ENCODE measurements at places on chromosomes 2 and 18.

GRCh38 chr2:56705713-56706112 is 521.9 kb downstream of the CCDC85A start:
- no peak for DNase-seq

GRCh38 chr18:61572871-61573270 is 239.6 kb downstream of the CDH20 start:
- DNase-seq: no peak

- peak; percentile 88 for DNase-seq
Observed at GRCh38 chr18:9913526-9914333, at the start of gene VAPA. TSS of gene VAPA (plus strand) at chr18:9914016. CDS start at chr18:9914257, 241 bp downstream.

GRCh38 chr2:163715199-163715598 is 20.6 kb downstream of the FIGN start:
- no peak for DNase-seq

- DNase-seq: no peak
Observed at GRCh38 chr2:47037678-47038077, 117.4 kb downstream of the STPG4 start.

DNA sequence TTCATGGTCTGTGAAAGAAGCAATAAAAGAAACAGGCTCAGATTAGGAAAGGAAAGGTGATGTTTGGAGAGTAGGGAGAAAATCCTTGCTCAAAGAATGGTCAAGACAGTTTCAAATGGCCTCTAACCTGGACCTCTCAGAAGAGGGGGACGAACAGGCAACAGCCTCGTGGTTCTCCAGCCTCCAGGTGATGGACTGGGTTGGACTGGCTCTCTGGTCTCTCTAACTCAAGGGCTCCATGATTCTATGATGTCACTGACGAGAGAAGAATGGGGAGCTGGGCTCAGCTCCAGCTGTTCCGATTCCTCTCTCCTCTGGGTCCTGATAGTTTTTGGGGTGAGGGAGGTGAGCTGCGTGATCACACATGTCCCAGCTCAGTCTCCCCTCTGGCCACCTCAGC is at the start of gene C2orf74:
TSS of gene C2orf74 (plus strand) at position 301 of the 400 bp plus-strand sequence. CDS start 327 bp downstream, outside the sequence.
- DNase-seq: no peak

- no peak for DNase-seq
Observed at GRCh38 chr2:4604767-4605166, 901.4 kb downstream of the DCDC2C start.

DNA sequence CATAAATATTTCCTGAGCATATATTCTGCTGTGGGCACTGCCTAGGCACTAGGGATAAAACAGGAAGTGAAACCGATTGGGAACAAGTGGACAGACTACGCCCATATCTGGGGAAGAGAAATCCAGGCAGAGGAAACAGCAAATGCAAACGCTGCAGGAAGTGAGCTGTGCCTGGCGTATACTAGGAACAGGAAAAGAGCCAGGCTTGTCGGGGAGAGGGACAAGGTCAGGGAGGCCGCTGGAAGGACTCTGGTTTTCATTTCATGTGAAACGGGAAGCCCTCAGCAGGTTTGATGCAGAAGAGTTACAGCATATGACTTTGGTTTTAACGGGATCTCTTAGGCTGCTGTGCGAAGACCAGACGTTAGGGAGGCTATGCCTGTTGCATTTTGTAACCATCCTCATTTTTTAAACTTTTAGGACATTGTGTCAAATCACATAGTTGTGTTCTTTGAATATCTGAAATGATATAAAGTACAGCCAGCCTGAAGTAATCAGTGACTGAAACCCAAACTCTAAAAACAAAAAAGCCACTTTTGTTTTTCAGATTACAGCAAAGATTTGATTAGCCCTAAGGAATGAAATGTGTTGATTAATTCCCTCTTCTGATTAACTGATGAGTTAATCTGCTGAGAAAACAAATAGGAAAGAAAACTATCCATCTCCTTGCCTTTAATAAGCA is 110.2 kb upstream of the PIEZO2 start:
- no peak for DNase-seq

DNA sequence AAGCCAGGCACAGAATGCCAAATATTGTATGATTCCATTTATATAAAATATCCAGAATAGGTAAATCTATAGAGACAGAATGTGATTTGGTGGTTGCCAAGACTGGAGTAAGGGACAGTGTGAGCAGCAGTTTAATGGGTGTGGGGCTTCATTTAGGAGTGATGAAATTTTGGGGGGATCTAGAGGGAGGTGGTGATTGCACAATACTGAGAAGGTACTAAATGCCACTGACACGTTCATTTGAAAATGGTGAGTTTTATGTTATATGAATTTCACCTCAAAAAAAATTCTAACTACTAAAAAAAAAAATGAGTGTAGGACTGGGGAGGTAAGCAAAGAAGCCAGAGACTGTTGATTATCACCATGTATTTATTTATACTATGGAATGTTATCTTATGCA is 974.5 kb upstream of the ZEB2 start:
- no peak for DNase-seq

DNA sequence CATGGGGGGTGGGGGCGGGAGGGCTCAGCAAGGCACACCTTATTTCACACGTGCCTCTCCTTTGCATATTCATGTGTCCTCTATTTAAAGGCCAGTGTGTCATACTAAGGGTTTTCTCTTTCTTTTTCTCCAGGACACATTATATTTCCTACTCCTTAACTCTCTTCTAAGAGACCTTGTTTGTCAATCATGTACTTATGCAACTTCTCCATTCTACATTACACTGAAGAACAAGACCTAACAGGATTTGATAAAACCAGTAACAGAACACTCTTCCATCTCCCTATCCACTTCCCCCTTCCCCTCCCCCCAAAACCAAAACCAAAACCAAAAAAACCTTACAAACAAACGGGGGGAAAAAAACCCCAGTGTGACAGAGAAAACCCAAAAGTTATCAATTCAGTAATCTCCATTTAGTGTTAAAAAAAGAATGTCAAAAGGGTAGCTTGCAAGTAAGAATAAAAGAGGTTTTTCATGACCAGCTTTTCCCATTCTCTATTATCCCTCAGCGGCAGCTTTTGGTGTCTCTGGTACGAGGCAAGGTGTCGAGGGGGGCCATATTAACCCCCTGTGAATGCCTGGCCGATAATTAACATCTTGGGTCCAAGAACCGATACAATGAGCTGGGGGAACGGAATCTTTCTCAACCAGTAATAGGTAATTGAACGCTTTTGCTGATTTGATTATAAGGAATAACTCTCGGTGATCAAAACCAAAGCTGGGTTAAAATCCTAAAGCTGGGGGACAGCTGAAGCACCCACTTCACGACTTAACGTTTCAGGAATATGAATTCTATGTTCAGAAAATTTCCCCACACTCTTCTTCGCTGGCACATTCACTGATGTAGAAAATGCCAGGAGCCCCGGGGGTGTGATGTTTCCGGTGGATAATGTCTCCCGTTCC is 191.0 kb upstream of the TCF4 start:
- no peak for DNase-seq

DNA sequence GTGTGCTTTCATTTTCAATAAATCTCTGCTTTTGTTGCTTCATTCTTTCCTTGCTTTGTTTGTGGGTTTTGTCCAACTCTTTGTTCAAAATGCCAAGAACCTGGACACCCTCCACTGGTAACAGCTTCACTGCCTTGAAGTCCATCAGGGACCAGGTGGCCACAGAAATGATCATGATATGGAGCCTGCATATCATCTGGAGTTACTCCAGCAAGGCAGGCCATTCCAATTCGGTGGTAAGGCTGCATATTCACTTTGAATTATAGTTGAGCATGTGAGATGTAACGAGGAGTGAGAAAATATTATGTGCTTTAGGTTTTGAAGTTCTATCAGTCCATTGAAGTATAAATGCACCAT is 26.3 kb upstream of the SPATA3 start:
- DNase-seq: no peak

DNA sequence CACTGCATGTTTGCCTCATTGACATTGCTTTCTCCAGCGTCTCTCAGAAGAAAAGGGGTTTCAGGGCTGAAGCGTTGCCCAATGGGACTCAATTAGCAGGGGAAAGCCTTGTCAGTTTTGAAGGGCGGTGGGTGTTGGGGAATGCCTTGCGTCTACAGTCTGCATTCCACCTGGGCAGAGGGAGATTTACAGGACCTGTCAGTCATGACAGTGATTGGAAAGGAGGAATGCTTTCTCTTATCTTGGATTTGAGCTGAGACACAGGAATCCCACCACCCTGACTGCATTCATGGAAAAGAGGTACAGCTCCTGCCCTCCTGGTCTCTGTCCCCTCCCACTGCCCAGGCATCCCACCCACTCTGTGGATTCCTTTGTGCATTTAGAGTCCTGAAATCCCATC is 123.9 kb downstream of the ACKR3 start:
- no peak for DNase-seq

DNA sequence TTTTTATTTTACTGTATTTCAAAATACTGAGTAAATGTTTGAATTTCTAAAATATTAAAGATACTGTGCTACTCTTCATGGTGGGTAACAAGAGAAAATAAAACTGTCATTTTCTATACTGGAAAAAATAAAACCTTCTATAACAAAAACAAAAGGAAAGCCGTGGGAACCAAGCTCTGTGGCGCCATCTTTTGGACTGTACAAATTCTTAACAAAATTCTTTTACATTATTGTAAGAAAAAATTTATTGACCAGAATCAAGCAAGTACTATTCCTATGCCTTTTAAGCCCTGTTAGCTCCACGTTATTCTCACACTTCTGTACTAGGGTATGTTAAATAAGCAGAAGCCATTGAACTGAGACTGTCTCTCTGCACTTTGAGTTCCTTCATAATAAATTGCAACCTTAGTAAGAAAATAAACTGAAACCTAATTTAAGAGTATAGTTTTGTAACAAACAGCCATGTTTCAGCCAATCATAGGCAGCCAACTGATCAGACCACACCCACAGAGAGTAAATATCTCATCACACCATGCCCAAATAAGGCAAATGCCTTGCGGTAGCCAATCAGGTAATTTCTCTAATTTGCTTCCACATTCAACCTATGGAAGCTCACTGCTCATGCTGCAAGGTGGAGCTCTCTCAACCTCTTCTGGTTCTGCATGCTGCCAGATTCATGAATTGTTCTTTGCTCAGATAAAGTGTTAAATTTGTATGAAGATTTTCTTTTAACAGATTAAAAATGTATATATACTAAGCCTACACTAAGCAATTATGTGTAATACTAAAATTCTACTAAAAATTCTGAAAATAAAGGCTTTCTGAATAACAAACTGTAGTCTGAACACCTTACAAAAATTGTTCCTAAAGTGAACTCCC is 42.2 kb downstream of the HIBCH start:
- DNase-seq: no peak

GRCh38 chr18:48263192-48263853 is 145.9 kb downstream of the ZBTB7C start:
- no peak for DNase-seq

- no peak for DNase-seq
Observed at GRCh38 chr2:126776255-126776654, 120.3 kb downstream of the GYPC start.

- DNase-seq: no peak
Observed at GRCh38 chr2:172865422-172865821, 129.8 kb downstream of the RAPGEF4 start.

DNA sequence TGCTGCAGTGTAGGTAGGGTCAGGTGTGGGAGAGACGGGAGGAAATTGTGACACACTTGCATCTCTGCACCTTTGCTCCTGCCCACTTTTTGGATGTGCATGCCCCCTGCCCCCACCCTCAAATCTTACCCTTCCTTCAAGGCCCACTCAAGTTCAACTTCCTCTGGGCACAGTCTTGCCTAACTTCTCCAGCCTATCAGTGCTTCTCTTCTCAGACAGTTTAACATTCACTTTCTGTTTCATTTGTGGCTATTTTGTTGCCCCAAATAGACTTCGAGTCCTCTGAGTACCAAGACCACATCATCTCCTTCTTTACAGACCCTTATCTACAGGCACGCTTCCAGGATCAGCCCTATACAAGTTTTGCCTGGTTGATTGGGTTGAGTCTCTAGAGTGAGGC is 2.7 kb downstream of the ST8SIA5 start:
- DNase-seq: no peak

DNA sequence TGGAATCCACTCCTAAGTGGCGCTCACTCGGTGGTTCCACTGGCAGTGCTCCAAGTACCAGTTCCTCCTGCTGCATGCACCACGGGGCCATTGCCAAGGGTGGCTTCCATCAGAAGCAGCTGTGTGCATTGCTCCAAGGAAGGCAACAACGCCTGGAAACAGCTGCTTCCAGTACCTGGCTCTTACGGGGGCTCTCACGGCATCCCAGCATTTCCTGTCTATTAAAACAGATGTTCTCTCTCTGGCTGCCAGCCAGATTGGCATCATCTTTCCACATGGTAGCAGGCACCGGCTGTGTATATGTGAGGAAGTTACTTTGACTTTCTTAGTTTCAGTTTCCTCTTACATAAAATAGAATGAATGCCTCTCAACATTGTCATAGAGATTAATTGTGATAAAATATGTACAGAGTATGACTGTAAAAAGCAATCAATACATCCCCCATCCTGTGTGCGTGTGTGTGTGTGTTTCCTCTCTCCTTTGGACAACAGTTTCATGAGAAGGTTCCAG is 84.9 kb downstream of the CMPK2 start:
- no peak for DNase-seq

DNA sequence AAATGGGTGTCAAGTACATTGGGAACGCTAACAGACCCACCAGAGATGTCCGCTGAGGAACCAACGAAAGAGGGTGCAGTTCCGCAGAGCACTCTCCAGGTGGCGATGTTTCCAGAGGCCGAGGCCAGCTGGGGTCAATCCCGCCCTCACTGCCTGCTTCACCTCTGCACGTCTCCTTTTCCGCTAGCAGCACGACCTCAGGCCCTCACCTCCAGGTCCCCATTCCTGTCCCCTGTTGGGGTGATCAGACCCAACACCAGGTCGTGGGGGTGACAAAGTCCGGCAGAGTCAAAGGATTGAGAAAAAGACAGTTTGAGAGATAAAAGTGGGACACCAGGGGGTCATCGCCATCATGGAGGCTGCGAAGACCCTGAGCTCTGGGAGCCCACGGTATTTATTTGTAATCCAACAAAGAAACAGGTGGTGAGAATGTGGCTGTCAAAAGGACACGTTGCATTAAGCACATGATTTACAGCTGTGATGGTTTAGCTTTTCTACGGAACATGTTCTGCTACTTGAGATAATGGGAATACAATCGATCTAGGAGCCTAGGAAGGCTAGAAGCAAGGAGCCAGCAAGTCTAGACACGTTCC is 27.3 kb downstream of the ZAP70 start:
- peak; percentile 23 for DNase-seq

DNA sequence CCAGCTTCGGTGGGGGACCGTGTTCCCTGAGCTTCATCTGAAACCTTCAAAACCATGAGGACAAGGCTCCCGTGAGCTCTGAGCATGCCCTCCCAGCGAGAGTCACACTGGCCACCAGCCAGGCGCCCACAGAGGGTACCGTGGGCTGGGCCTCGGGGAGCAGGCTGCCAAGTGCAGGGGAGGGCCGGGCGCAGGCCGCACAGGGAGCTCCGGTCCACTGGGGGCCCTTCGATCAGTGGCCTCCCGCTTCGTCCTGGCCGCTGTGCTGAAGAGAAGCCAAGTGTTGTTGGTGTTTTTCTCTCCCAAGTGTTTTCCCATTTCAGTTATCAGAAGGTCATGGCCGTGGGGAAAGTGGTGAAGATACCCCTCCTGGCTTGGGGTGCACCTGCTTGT is 144.4 kb downstream of the PTGR3 start:
- DNase-seq: no peak

GRCh38 chr18:55144193-55144930 is 185.1 kb upstream of the CCDC68 start:
- DNase-seq: no peak

Measured in activated gamma-delta T cell treated with anti-CD3 and anti-CD28 coated beads, Interleukin-2, amount 50 U/mL, for 16 hours (primary cell).